ENCODE measurements at places on chromosomes 12 and 14.

- no peak for DNase-seq
Observed at GRCh38 chr12:116150452-116150851, 127.0 kb downstream of the MED13L start.

- no peak for DNase-seq
Observed at GRCh38 chr14:68405961-68406360, 386.9 kb downstream of the ZFP36L1 start.

- peak; percentile 58 for DNase-seq
Observed at GRCh38 chr12:125696054-125696453, 630.8 kb downstream of the AACS start.

DNA sequence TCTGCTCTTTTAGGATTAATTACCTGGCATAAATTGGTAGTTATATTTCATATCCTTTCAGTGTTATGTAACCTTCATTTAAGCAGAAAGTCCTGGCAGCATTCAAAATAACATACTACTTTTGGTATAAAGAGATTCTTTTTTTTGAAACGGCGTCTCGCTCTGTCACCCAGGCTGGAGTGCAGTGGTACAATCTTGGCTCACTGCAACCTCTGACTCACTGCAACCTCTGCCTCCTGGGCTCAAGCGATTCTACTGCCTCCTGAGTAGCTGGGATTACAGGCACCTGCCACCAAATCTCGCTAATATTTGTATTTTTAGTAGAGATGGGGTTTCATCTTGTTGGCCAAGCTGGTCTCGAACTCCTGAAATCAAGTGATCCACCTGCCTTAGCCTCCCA lies 9.2 kb downstream of the KTN1 start:
- DNase-seq, result no peak

DNA sequence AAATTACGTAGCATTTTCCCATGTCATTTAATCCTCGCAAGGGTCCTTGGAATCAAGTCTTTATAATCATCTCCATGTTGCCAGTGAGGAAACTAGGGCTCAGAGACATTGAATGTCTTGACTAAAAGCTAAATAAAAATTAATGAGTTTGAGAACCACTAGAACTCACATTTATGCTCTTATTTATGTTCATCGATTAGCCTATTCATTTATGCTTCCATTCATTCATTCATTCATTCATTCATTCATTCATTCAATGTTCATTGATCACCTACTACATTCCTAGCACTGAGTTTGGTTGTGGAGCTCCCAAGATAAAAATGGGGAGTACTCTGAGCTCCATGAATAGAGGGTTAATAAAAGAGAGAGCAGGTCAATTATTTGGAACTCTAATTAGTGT lies 59.7 kb downstream of the KCNA1 start:
- no peak for DNase-seq

DNA sequence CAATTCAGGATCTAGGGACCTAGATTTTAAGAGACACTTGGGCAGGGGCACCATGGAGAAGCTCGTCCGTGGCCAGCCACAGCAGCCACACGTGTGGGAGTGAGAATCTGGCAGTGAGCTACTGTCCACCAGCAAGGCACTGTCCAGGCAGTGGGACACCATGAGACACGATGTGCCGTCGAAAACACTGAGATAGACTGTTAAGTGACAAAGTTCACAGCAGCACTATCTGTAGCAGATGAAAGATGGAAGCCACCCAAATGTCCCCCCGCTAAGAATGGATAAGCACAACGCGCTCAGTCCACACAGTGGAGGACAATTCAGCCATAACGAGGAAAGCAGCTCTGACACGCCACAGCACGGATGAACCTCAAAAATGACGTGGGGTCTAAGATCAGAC lies 19.7 kb downstream of the RILPL1 start:
- no peak for DNase-seq
